ENCODE measurements at places on chromosomes 7 and 10.
A peak's percentile ranks its signal among the peaks of the same experiment; 100 is the strongest.

DNA sequence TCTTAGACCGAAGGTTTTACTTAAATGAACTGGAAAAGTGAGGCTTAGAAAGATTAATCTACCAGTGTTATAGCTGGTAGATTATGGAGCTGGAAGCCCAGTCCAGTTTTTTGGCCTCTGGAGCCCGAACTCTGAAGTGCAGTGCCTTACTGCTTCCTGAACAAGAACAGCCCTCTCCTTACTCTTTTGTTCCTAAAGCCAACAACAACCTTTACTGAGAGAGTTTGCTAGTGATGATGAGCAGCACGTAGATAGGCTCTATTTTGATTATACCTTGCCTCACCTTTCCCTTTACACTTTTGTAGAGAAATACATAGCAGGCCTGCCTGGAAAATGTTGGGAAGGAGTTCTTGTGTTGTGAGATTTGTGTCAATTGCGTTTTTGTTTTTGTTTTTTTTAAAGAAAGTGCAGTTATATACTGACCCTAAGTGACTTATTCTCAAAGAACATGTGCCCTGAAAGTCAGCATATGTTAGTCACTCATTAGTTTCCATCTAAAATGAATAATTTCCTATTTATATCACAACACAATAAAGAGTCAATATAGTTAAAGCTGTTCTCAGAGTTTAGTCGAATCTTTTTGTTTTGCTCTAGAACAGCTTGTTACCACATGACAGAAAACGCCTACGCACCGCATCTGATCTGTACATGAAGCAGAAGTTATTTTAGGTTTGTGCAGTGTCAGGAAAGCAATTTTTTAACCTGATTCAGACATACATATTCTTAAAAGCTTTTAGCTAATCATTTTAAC, 33.0 kb downstream of the PLEKHA1 start:
- DNase-seq: no peak

DNA sequence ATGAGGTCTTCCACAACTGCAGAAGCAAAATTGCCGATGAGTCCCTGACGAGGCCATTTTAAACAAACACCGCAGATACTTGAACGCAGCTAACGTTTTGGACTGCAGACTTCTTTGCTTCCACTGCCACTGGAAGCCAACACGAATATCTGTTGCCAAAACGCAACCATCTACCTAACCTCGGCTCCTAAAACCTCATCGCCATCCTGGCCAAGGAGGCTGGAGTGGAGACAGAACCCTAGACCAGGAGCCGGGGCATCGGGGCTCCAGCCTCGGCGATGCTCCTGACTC, 493 bp downstream of the WDR91 start:
- no peak for DNase-seq

DNA sequence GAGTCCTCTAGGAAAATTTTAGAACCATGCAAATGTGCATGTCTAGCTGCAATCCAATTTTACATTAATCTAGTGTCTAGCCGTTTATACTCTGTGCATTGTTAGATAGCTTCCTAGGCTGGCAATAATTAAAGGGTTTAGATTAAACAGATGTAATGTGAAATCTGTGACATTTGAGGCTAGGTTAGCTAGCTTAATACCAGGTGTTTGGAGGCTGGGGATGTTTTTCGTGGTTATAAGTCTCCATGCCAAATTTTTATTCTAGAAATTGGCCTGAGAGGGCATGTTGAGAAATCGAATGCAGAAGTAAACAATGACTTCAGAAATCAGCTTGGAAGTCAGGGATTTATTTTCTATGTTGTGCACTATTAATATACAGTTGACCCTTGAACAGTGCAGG, 94.2 kb downstream of the ST7 start:
- DNase-seq: no peak

DNA sequence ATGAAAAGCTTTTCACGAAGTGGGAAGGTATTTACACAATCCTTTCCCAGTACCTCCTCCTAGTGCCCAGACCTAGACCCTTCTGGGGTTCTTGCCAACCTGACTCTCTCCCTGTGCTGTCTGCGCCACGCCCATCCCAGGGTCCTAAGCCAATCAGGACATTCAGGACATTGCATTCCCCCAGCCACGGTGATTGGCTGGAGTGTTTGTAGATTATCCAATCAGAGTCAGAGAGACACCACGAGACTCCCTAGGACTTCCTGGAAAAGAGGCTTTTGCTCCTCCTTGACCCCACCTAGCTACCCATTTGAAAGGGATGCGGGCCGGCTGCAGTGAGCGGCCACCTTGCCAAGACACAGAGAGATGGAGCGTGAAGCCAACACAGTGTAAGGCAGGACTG, 3.5 kb upstream of the GDF2 start:
- DNase-seq: peak; percentile 5

- DNase-seq: peak; percentile 25
Observed at GRCh38 chr10:96642973-96643372, 56.2 kb upstream of the TM9SF3 start.

DNA sequence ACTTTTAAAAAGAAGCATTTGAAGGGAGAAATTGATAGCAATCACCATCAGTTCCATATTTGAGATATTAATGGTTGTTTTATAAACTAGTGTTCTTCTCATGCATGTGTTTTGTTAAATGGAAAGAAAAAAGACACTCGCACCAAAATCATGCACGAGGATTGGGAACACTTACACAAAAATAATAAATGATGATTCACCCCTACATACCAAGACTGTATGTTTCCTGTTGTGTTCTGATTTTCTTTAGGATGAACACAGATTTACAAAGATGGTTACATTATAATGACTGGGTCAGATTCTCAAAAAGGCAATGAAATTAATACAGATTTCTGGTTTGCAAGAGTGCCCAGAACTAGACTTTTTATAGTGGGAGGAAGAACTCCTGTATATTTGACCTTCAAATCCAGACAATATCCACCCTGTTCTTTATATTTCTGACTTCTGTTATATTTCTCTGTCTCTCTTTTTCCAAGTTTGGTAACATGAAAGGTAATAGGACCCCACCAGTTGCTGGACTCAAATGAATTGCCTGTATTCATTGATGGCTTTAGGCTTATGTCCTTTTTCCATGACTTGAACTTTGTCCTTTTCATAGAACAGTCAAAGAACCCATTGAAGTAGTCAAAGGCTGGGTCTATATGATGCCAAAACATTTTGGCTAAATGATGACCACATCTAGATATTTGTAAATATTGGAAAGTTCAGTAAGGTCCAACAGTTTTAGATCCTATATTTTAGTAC, 54.4 kb downstream of the SEMA3A start:
- no peak for DNase-seq

DNA sequence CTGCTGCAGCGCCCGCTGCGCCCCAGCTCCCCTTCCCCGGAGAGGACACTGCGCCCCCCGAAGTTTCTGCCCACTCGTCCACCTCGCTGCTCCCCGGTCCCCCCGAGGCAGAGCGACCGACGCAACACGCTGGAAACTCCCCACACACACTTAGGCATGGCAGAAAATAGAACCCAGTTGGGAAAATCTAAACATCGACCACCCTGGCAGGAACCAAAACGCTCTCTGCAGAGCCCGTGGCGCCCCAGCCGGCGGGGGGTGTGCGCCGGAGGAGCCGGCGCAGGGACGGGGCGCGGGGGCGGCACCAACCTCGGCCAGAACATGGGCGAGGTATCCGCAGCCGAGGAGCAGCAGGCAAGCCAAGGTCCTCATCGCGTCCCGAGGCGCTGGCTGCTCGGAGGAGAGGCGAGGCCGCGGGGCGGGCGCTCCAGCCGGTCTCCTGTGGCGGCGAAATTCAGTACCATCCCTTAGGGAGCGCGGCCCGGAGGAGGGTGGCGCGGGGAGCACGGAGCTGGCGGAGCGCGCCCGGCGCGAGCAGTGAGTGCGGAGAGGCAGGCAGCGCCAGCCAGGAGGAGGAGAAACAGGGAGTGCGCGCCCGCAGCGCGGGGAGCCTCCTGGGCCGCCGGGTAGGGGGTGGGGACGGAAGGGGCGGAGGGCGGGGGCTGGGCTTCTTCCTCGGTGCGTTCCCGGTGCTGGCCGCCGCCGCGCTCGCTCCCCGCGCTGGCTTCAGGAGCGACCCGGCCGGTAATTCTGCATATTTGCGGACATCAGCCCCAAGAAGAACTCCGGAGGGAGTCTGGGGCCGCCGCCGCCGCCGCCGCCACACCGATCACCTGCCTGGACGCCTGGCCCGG, 789 bp downstream of the PDGFA start:
- peak; percentile 67 for DNase-seq

DNA sequence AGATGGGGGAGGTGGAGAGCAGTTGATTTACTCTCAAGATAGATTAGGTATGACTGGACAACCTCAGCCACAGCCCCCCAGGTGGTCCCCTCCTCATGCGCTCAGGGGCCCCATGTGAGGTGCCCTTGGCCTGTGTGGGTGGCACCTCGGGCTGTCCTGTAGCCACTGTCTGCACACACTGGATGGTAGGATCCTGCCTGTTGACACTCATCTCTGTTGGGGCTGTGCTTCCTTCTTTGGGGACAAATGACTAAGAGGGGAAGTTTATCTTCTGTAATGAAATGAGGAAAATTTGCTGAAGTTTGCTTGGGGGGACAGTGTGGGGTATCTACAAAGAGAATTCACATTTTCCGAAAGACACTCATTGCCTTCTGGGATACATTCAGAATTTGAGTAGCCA, 53.6 kb upstream of the ANTXRL start:
- no peak for DNase-seq

GRCh38 chr7:108226816-108227299, 96.7 kb upstream of the LAMB4 start:
- DNase-seq: peak; percentile 78

DNA sequence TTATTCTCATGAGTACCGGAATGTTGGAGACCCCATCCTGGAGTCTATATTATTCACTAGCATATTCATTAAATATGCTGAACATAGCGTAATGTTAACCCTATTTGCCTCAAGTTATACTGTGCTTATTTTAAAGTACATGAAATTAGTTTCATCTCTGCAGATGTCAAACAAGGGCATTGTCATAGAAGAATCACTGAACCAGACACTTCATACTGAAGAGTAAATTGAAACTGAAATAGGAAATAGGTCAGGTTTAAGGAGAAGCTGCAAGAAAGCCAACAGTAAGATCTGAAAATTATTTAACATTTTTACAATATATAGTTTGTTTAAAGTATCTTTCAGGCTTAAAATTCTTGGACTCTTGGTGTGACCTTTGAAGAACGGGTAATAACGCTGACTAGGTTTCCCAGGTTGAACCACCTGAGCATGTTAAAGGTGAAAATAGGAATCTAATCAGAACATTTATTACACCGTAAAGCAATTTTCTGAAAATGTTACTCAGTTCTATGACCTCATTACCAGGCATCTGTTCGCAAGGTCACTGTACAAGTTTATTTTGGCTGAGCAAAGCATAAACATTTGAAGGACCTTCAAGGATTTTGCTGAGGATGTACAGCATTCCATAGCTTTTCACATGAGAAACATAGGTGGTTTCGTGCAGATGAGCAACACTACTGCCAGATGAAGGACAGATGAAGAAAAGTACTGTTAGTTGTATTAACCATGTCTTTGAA, 82.7 kb downstream of the REEP3 start:
- DNase-seq: no peak

DNA sequence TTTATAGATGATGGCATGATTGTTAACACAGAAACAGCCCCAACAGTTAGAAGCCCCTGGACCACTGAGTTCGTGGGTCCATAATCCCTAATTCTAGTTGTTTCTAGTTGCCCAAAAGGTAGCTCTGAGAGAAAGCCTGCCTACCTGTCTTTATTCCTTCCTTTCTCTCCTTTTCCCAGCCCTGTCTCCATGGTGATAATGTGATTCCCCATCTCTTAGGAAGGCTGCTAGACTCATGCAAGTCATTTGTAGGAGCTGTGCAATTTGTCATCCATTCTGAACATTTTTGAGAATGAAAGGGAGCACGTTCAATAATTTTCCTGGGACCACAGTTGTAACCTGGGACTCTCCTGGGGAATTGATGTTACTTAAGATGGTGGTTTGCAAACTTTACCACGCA, 183.4 kb downstream of the EMX2 start:
- no peak for DNase-seq

GRCh38 chr10:129090165-129090564, 376.9 kb upstream of the MGMT start:
- DNase-seq: no peak

- DNase-seq: no peak
Observed at GRCh38 chr10:44478876-44479705, 94.2 kb upstream of the CXCL12 start.

- no peak for DNase-seq
Observed at GRCh38 chr10:63591600-63592379, 70.6 kb downstream of the REEP3 start.

DNA sequence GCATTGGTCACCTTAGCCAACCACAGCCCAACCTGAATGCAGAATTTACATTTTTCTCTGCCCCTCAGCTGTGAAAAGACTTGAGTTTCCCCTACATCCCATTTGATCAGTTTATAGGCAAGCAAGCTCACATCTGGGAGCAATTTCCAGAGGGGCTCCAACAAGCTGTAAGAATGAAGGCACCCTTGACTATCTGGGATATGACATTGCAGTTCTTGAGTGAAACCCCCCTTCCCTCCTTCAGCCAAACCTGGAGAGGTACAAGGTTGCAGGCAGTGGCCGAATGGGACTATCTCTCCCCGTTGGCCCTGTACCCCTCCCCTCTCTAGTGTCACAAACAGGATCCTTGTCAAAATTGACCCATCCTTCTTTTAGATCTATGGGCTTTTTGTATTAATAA, 30.5 kb downstream of the POLL start:
- DNase-seq: no peak

DNA sequence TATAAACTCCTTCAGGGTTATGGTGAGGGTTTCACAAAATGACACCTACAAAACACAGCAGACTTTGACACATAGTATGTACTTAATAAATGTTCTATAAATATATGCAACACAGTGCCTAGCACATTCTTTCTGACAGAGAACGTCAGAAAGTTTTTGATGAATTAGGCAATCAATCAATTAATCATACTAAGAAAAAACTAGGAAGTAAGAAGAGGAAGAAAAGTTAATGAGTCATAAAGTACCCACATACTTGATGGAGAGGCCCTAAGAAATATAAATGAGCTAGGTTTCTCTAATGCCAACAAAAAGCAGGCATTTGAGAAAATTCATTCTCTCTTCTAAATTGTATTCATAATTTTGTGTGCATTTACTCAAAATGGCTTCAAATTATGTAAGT, 192.7 kb upstream of the VWC2 start:
- DNase-seq: no peak

- no peak for DNase-seq
Observed at GRCh38 chr10:20809631-20810030, 87.5 kb downstream of the NEBL start.

DNA sequence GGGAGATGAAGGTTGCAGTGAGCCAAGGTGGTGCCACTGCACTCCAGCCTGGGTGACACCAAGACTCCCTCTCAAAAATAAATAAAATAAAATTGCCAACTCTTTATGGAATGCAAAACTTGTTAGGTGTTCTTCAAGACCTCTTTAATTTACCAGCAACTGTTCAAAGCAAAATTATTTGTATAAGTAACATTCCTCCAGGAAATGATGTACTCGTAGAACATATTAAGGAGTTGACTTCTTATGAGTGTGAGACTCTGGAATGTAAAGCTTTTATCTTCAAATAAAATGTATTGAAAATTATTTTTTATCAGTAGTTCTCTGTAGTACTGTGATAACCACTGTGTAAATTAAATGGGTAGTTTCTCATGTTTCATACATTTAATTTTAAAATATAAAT, 94.4 kb downstream of the CYP51A1 start:
- no peak for DNase-seq

All from RCC 7860 (cell line).